Articular chondrocyte of knee joint (primary cell): ENCODE measurements at places on chromosomes 4 and X. TPM values are rescaled to one million over a fixed set of nuclear protein-coding genes. Genes with fewer than 3 reads are reported as not detected.

Gene OTC
- not detected in 2 replicates for total RNA-seq

Gene CTAG1B
- not detected in 2 replicates for total RNA-seq

Gene CPZ
- total RNA-seq, result 10.8 and 11.6 TPM in 2 replicates

Gene CENPI
- total RNA-seq, result 8.5 and 13.0 TPM in 2 replicates

Gene MAGEB17
- not detected in 2 replicates for total RNA-seq

Gene ABLIM2
- total RNA-seq, result 0.43 and 0.52 TPM in 2 replicates

Gene INTS6L
- total RNA-seq, result 4.0 and 4.6 TPM in 2 replicates

Gene CLDN22
- not detected in 2 replicates for total RNA-seq

Gene CACNA1F
- under 0.01 TPM in 1 of 2 replicates, not detected in the other for total RNA-seq

Gene OPN1LW
- not detected in 2 replicates for total RNA-seq

Gene GAGE1
- total RNA-seq, result not detected in 2 replicates

Gene NOA1
- 21.2 and 23.0 TPM in 2 replicates for total RNA-seq

Gene RPS6KA6
- total RNA-seq, result 3.4 and 6.8 TPM in 2 replicates

Gene VGLL1
- total RNA-seq, result not detected in 2 replicates

Gene SPIN3
- total RNA-seq, result 10.3 and 11.1 TPM in 2 replicates

Gene ATP1B4
- not detected in 2 replicates for total RNA-seq

Gene PRICKLE3
- 6.1 and 7.6 TPM in 2 replicates for total RNA-seq

Gene CT45A1
- not detected in 2 replicates for total RNA-seq

Gene CBR4
- 30.8 and 36.3 TPM in 2 replicates for total RNA-seq

Gene SHISA3
- 1.2 and 3.6 TPM in 2 replicates for total RNA-seq

Gene L1CAM
- total RNA-seq, result 0.43 and 0.52 TPM in 2 replicates

Gene STAP1
- not detected in 2 replicates for total RNA-seq

Gene SLC16A2
- 18.6 and 23.7 TPM in 2 replicates for total RNA-seq

Gene HAUS7
- 11.0 and 13.7 TPM in 2 replicates for total RNA-seq

Gene GABRQ
- under 0.01 TPM in 1 of 2 replicates, not detected in the other for total RNA-seq

Gene LRAT
- total RNA-seq, result 1.2 and 2.1 TPM in 2 replicates

Gene MGARP
- total RNA-seq, result 38.8 and 49.7 TPM in 2 replicates

Gene CSAG1
- not detected in 2 replicates for total RNA-seq

Gene ZFP92
- total RNA-seq, result 0.13 and 0.22 TPM in 2 replicates

Gene SCRG1
- 30.1 and 44.9 TPM in 2 replicates for total RNA-seq
